Stomach (tissue), 19 donors: ENCODE measurements at places on chromosomes 5 and 9.

- H3K4me1 ChIP-seq: no peaks in the 10 kb centered on the region
- no peak for DNase-seq
- H3K36me3 ChIP-seq: no peaks in the 10 kb centered on the region
- H3K4me3 ChIP-seq: no peak overlapping the region
Measured at GRCh38 chr9:135060461-135061116, 26.9 kb upstream of the OLFM1 start.

- peaks cover 63% of the 10 kb centered on the region for H3K4me1 ChIP-seq
- H3K4me3 ChIP-seq: no peak overlapping the region
- no peaks in the 10 kb centered on the region for H3K36me3 ChIP-seq
- H3K27ac ChIP-seq: no peak overlapping the region
- no peaks in the 10 kb centered on the region for H3K27me3 ChIP-seq
Measured at GRCh38 chr5:151002250-151002649, 18.1 kb upstream of the GPX3 start.

- peaks cover 12% of the 10 kb centered on the region for H3K4me1 ChIP-seq
- peaks cover 20% of the 10 kb centered on the region for H3K27me3 ChIP-seq
- H3K4me3 ChIP-seq: peak overlapping the region; percentile 41
- DNase-seq: no peak
Measured at GRCh38 chr5:128965638-128966302, 482 bp downstream of the SLC27A6 start.

GRCh38 chr5:80963521-80963895 lies 3.3 kb downstream of the RASGRF2 start:
- peaks cover 14% of the 10 kb centered on the region for H3K4me1 ChIP-seq
- no peak overlapping the region for H3K4me3 ChIP-seq
- H3K36me3 ChIP-seq: no peaks in the 10 kb centered on the region
- no peak overlapping the region for H3K27ac ChIP-seq
- DNase-seq: no peak
- H3K27me3 ChIP-seq: peaks cover 20% of the 10 kb centered on the region

DNA sequence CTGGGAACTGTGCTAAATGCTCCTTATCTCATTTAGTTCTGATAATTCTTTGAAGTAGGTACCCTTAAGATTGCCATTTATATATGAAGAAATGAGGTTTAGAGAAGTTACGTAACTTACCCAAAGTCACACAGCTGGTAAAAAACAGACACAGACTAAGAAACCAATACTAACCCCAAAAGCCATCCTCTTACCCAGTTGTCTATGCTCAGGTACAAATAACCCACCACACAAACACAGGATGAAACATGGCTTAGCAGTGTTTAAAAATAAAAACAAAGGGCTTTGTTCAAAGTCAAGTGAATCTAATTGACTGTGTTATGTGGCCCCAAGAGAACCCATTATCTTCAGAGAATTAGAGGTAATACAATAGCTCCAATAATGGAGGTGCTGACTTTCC lies 37.0 kb upstream of the IL7R start:
- H3K4me1 ChIP-seq: no peaks in the 10 kb centered on the region
- DNase-seq: no peak
- no peaks in the 10 kb centered on the region for H3K36me3 ChIP-seq
- no peak overlapping the region for H3K27ac ChIP-seq

DNA sequence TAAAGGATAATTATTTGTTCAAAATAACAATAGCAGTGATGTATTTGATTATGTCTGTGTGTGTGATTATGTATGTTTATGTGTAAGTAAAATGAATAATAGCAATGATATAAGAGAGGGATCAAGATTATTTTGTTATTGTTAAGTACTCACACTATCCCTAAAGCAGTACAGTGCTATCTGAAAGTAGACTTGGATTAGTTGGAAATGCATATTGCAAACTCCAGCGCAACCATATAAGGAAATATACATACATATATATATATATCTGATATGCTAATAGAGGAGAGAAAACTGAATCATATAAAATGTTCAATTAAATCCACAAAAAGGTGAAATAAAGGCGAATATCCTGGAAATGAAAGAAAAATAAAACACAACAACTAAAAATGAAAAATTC lies 268.4 kb downstream of the HINT1 start:
- H3K4me3 ChIP-seq: no peak overlapping the region
- no peaks in the 10 kb centered on the region for H3K4me1 ChIP-seq
- H3K27ac ChIP-seq: no peak overlapping the region
- no peak for DNase-seq

DNA sequence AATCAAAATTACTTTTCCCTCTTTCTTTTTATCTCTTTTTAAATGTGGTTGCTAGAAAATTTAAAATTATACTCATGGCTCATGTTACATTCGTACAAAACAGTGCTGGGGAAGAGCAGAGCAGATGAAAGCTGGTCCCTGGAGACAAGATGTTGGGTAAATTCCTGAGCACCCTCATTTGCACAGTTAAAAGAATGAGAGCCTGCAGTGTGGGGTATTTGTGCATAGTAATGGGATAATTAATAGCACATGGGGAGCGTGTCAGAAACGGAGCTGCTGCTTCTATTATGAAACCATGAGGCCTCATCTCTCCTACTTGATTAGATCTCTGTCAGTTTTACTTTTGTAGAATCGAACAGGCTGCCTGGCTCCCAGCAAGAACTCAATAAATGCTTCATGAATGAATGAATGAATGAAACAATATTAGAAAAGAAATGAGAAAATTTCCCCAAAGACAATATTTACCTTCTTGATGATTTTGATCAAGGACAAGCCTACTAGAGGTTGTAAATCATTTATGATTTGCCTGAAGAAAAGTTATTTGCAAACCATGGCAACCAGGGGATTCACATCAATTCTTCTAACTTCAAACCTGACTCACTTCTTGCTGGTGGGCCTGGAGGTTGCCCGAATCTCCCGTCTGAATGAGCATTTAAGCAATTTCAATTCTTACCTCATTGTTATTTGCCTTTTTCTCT lies 177.2 kb upstream of the TUT7 start:
- no peak for DNase-seq
- H3K36me3 ChIP-seq: no peaks in the 10 kb centered on the region
- H3K4me1 ChIP-seq: no peaks in the 10 kb centered on the region
- no peak overlapping the region for H3K27ac ChIP-seq

- DNase-seq: no peak
- H3K4me3 ChIP-seq: no peak overlapping the region
- H3K4me1 ChIP-seq: no peaks in the 10 kb centered on the region
Measured at GRCh38 chr5:59341155-59341554, 552.4 kb downstream of the PDE4D start.

DNA sequence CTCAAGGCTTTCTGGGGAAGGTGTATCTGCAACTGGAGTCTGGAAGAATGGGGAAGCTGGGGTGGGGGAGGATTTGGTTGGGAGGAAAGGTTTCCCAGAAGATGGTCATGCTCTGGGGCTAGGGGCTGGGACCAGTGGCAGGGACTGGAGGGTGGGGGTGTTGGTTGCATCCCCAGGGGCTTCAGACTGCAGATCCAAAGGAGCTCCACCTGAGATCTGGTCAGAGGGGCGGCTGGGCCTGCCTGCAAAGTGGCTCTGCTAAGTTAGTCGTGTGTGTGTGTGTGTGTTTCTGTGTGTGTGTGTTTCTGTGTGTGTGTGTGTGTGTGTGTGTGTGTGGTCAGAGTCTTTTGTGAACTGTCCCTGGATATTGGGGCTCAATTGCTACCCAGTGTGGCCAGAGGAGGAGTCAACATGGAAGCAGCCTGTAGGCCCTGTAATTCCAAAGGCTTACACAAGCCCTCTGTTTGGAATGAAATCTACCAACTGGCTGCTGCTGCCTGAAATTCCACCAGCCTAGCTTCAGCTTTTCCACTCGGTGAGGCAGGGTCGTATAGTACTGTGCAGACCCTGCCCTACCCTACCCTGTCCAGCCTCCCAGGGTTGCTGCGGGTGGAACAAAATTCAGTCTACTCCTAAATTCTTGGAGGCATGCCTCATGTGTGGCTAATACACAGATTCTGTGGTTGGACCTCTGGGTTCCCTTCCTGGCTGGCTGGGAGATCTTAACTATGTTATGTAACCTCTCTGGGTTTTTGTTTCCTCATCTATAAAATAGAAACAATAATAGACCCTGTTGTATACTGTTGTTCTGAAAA lies 12.5 kb upstream of the SYNPO start:
- peaks cover 6% of the 10 kb centered on the region for H3K27me3 ChIP-seq
- peak overlapping the region; percentile 85 for H3K27ac ChIP-seq
- DNase-seq: no peak

- H3K4me3 ChIP-seq: no peak overlapping the region
- H3K27ac ChIP-seq: no peak overlapping the region
- no peaks in the 10 kb centered on the region for H3K27me3 ChIP-seq
- H3K36me3 ChIP-seq: no peaks in the 10 kb centered on the region
Measured at GRCh38 chr9:76720245-76720644, 44.0 kb upstream of the PCA3 start.

DNA sequence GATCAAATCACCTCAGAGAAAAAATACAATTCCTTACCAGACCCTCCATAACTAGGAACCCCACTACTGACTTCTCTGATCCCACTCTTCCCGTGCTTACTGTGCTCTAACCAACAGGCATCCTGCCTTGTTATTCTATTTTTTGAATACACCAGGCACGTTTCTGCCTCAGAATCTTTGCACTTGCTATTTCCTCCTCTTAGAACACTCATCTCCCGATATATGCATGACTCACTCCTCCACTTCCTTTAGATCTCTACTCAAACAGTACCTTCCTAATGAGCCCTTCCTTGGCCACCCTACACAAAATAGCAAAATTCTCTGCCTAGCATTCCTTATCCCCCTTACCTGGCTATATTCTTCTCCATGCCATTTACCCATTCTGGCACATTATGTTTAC lies 43.9 kb downstream of the MAPKAP1 start:
- no peak overlapping the region for H3K4me3 ChIP-seq
- H3K27ac ChIP-seq: no peak overlapping the region
- no peaks in the 10 kb centered on the region for H3K36me3 ChIP-seq
- H3K27me3 ChIP-seq: no peaks in the 10 kb centered on the region
- H3K4me1 ChIP-seq: no peaks in the 10 kb centered on the region
- DNase-seq: no peak

- H3K4me3 ChIP-seq: peak overlapping the region; percentile 63
- peaks cover 54% of the 10 kb centered on the region for H3K4me1 ChIP-seq
- peaks cover 68% of the 10 kb centered on the region for H3K27me3 ChIP-seq
- H3K36me3 ChIP-seq: no peaks in the 10 kb centered on the region
Measured at GRCh38 chr5:135039271-135040033, 5.4 kb upstream of the PITX1 start.

GRCh38 chr9:133709015-133709611 lies 29.0 kb downstream of the SARDH start:
- H3K36me3 ChIP-seq: no peaks in the 10 kb centered on the region
- H3K4me3 ChIP-seq: no peak overlapping the region
- no peaks in the 10 kb centered on the region for H3K27me3 ChIP-seq
- no peak overlapping the region for H3K27ac ChIP-seq
- no peaks in the 10 kb centered on the region for H3K4me1 ChIP-seq

- peaks cover 38% of the 10 kb centered on the region for H3K4me1 ChIP-seq
- no peaks in the 10 kb centered on the region for H3K27me3 ChIP-seq
- no peak overlapping the region for H3K4me3 ChIP-seq
- H3K36me3 ChIP-seq: no peaks in the 10 kb centered on the region
- peak overlapping the region; percentile 76 for H3K27ac ChIP-seq
- no peak for DNase-seq
Measured at GRCh38 chr5:149143470-149143869, 2.2 kb downstream of the ABLIM3 start.

DNA sequence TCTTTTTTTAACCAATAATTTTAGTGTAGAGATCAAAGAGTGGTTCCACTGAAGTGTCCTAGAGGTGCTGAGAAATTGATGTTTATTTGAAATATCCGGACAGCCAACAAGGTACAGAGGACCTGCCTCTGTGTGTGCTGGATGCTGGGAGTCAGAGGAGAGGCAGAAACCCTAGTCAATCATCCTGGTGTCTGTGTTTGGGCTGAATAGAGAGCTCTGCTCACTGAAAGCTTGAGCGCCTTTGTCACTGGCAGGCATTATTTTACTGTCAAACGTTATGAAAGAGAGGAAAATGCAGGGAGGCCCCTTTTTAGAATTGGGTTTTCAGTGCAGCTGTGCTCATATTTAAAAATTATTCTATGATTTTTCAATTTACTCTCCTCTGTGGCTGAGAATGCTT lies 480.3 kb upstream of the TYRP1 start:
- H3K4me3 ChIP-seq: no peak overlapping the region
- H3K4me1 ChIP-seq: no peaks in the 10 kb centered on the region
- no peaks in the 10 kb centered on the region for H3K36me3 ChIP-seq
- no peak for DNase-seq

- no peak overlapping the region for H3K4me3 ChIP-seq
- no peaks in the 10 kb centered on the region for H3K36me3 ChIP-seq
- H3K27ac ChIP-seq: no peak overlapping the region
- DNase-seq: no peak
- peaks cover 61% of the 10 kb centered on the region for H3K27me3 ChIP-seq
- no peaks in the 10 kb centered on the region for H3K4me1 ChIP-seq
Measured at GRCh38 chr5:1231354-1231905, 6.2 kb downstream of the SLC6A18 start.
